ENCODE measurements at places on chromosomes 6 and 20.

DNA sequence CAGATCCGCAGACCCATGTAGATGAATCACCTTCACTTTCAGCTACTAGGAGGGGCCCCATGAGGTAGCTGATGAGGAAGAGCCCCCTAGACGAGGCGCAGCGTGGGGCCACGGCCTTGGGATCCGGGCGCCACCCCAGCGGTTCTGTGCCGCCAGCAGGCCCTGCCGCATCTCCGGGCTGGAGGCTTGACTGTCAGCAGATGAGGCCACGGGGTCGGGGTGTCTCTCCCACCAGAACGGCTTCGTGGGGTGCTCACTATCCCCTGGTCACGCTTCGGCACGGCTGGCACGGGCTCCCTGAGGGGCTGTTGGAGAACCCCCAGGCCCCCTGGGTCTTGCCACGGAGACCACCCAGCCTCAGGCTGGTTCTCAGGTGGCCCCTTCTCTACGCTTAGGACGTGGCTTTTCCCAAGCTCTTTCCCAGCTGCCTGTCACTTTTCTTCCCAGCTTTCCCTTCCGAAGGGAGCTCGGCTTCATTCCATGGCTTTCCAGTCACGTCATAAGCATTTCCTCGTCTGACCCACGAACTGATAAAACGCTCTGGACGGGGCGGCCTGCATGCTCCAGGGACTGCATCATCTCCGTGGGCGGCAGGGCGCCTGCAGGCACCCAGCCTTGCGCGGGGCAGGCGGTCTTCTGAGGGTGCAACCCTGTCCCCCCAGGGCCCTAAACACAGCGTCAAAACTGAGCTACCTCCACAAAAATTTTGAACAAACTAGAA, 85.9 kb downstream of the THBS2 start:
- DNase-seq: no peak

GRCh38 chr20:44695674-44696300, 19.4 kb upstream of the CCN5 start:
- no peak for DNase-seq

DNA sequence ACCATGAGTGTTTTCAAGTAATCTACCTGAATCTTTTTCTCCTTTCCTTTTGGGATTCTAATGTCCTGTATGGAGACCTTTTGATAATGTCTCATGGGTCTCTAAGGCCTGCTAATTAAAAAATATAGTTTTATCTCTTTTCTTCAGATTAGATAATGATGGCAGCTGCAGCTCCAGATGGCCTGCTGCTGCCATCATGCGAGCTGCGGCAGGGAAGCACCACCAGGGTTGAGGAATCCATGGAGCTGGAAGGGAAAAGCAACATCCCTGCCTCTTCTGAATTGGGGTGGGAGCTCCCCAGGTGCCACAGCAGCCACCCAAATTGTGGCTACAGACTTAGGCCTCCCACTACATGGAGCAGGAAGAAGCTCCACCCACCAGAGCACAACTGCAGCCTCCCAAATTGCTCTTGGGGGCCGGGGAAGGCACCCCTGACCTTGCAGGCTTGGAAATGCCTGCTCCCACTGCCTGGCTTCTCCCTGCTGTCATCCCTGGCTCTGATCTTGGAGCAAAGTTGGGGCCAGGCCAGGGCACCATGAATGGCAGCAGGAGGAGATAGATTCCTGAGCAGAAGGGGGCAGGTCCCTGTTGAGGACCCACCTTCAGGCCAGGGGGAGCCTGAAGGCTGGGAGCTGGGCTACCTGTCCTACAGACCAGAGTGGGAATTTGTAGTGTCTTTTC, 189.6 kb upstream of the MAN1A1 start:
- no peak for DNase-seq

GRCh38 chr6:51396583-51396982, 577.9 kb downstream of the TFAP2B start:
- DNase-seq: no peak

GRCh38 chr6:109471105-109471810, 11.8 kb downstream of the ZBTB24 start:
- no peak for DNase-seq

- no peak for DNase-seq
Observed at GRCh38 chr6:116060572-116061283, at the start of gene FRK. Gene FRK (minus strand): TSS chr6:116060891. CDS start chr6:116060311, 580 bp downstream.

DNA sequence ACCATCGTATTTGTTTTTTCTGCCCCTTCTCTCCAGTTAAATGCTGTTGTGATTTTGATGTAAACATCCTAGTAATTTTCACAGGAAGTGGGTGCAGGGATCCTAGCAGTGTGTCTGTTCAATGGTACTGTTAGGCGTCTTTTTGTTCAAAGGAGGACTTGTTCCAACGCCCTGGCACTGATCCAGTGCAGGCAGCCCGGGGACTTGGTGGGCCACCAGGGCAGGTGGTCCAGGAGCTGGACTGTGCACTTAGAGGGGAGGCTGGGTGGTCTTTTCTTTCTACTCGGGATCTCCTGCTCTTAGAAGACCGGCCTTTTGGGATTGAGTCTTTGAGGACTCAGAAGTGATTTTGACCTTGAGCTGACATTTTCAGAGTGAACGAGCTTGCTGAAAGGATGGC, 41.1 kb upstream of the NKX2-2 start:
- no peak for DNase-seq

- no peak for DNase-seq
Observed at GRCh38 chr20:34941226-34941625, 14.4 kb downstream of the GSS start.

DNA sequence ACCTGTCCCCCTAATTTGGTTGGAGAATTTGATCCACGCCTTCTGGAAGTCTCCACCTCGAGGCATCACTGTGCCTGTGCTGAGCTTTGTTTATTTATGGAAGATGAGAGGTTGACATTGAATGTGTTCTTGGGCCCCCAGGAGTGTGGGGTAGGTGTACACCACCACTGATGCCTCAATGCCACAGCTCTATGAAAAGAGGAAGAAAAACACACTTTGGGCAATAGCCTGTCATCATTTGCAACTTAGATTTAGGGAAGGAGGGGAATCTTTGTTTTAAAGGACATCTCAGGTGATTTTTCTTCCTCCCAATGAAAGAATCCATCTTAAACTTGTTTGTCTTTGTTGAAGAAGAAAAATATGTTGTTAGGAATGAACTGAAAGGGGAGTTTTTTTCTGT, 42.6 kb downstream of the TBC1D7 start:
- no peak for DNase-seq

DNA sequence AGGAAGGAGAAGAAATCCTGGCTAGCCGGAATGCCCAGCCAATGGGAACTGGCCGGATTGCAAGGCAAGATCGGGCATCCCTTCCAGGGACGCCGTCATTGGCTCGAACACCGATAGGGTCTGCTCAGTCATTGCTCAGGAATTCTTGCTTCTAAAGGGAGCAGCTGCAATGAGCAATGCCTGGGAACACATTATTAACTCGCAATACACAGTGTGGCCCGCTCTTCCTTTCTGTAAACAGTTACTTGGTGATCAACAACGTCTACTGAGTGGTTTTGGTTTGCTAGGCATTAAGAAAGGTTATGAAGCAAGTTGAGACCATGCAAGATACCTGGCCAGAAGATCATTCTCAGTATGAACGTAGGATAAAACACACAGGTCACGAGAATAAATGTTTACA, 165.4 kb upstream of the CITED2 start:
- DNase-seq: no peak

- DNase-seq: no peak
Observed at GRCh38 chr6:119501798-119502483, 152.4 kb upstream of the MAN1A1 start.

- DNase-seq: no peak
Observed at GRCh38 chr6:122007339-122007738, 392.1 kb upstream of the HSF2 start.
